ENCODE measurements at places on chromosomes 4 and X.

DNA sequence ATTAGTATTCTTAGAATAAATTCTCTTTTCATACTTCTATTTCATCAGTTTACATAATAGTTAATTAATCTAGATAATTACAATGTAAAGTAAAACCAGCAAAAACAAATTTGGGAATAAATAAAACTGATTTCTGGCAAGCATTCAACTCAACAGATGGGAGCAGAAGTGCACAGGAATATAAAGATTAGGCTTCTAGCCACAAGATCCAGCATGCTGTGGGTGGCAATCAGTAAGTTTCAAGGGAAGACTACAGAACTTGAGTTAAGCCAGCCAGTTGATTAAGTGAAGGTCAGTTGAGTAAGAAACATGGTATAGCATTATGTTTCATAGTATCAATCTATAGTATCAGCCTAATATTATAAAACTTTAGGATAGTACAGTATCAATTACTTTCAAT lies 324.2 kb upstream of the AADAT start:
- no peak for DNase-seq

DNA sequence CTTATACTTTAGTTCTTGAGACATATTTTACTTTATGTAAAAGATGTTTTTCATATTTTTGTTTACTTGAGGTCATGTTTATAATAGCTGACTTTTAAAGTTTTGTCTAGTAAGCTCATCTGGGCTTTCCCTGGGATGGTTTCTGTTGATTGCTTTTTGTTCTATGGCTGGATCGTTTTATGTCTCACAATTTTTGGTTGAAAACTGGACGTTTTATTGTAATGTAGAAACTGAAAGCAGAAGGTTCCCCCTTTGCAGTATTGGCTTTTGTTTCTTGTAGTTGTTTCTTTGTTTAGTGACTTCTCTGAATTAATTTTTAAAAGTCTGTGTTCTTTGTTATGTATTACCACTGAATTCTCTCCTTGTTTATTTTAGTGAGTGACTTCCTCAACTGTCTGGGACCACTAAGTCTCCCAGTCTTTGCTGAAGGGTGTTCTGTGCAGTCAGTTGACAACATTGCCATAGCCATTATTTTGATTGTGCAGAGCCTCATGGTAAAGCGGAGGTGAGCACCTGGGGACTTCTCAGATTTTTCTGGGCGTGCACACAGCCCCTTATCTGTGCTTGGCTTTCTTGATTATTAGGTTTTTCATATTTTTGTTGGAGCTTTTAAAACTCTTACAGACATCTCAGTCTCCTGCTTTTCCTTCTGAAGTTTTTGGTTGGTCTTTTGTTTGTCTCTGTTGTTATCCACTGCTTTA lies 31.0 kb downstream of the KDM6A start:
- no peak for DNase-seq

- DNase-seq = no peak
Measured at GRCh38 chrX:84339507-84340364, 151.7 kb upstream of the RPS6KA6 start.

DNA sequence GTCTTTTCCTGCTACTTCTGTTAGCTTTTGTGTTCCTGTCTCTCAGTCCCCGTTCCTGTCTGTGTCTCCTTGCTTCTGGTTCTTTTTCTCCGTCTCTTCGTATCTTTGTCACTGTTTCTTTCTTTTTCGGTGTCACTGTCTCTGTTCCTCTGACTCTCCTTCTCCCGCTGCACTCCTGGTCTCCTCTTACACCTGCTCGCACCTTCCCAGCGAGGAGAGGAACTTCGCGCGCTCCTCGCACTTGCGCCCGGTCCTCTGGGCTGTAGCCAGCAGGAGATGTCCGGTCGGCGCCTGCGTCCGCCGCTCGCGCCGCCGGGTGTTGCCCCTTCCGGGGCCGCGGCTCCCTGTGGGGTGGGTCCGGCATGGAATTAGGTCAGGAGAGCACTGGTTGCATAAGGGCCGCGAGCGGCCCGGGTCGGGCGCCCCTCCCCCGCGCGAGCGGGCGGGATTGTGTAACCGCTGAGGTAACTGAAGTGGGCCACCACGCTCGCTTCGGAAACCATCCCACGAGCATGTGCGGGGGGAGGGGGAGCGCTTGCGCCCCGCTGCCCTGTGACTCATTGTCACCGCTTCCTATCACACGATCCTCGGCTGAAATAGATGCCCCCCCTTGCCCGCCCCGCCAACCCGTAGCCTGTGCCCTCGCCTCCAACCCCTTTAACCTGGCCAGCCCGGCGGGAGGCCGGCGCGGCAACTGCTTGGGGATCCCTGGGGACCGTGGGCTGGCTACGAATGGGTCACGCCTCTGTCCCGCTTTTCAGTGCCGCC lies 1.6 kb downstream of the LONRF3 start:
- peak; percentile 73 for DNase-seq

DNA sequence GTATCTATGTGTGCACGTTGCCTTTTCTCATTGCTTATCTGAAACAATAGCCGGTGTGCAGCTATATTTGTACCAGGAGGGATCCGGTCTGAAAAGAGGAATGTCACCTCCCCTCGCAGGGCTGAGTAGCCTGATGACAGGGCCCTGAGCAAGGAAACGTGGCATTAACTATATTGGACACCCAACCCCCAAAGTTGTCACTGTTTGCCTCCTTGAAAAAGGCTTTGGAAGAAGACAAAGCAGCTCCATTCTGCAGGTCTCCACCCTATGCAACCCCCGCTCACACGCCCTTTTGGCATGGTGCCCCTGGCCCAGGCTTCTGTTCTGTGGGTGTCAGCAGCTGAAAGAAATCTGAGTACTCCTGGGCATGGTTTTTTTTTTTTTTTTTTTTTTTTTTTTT lies 8.2 kb downstream of the PRRG3 start:
- DNase-seq = no peak

All from CD4-positive, alpha-beta T cell treated with Interferon alpha-2 for 1 hour (primary cell).